Activated naive CD8-positive, alpha-beta T cell treated with anti-CD3 and anti-CD28 coated beads for 36 hours (primary cell): ENCODE measurements at places on chromosomes 7 and 10. TPM values are rescaled to one million over a fixed set of nuclear protein-coding genes. Genes with fewer than 3 reads are reported as not detected.

DNA sequence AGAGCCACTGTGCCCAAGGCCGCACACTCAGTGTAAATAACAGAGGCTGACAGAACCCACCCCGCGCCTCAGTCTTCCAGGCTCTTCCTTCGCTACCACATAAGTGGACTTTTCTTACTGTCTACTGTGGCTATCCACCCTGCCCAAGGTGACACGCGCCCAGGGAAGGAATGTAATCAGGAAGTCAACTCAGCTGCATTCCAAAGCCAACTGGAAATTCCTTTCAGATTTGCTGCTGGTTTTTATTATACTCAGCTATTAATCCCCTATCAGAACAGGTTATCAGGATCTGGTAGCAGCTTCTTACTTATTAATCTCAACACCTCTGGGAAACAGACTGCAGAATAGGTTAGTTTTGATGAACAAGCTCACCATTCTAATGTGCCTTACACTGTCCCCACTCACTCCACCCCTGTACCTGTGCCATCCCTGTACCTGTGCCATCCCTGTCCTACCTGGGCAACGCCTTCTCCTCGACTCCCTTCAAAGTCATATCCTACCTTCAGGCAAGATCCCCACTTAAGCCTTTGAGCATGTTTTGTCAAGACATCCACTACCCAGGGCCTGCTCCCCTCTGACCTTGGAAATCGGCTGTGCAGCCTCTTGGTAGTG, 90.7 kb downstream of the NHLRC2 start:
- no peaks in the 10 kb centered on the region for H3K4me1 ChIP-seq
- no peak for DNase-seq
- H3K27me3 ChIP-seq, result peaks cover 14% of the 10 kb centered on the region
- H3K27ac ChIP-seq, result no peak overlapping the region
- no peaks in the 10 kb centered on the region for H3K36me3 ChIP-seq

DNA sequence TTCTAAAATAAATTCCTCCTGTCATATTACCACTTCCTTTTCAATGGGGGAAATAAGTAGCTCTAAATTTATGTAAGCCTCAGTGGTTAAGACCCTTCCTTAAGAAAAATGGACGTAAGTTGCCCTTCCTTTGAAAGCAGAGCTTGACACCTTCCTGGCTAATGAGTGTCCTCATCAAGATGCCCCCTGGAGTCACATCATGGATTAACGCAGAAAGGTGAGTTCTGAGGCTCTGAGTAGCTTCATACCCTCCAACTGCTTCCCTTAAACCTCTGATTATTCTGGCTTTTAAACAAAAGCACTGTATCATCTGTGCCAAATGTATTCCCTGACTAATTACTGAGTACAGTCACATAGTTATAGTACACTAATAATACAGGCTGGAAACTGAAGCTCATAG, 14.7 kb downstream of the KCTD7 start:
- no peak for DNase-seq
- H3K27me3 ChIP-seq, result no peaks in the 10 kb centered on the region
- peaks cover 5% of the 10 kb centered on the region for H3K4me1 ChIP-seq
- H3K36me3 ChIP-seq, result peaks cover 9% of the 10 kb centered on the region
- no peak overlapping the region for H3K27ac ChIP-seq
- H3K4me3 ChIP-seq, result no peak overlapping the region

DNA sequence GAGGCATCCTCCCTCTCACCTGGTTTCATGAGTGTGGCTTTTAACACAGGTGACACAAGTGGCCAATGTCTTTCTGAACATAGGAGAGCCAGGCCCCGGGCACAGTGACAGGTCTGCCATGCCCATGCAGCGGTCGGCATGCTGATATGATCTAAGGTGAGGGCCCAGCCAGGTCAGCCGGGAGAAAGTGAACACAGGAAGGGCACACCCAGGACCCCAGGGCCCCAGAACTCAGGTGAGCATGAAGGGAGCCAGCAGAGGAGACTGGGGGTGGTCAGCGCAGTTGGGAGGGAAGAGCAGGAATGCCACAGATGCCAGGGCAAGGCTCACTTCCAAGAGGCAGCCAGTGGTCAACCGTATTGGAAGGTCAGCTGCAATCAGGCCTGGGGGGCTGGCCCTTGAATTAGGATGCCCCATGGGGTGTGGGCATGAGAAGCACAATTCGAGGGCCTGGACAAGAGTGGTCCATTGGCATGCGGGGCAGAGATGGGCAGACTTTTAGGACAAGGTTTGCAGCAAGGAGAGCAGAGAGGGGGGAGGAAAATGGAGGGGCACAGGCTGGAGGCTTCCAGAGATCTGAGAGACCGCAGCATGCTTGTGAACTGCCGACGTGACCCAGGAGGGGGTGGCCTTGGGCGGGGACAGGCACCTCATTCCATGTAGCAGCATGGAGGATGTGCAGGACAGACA, 3.9 kb upstream of the INPP5A start:
- H3K4me3 ChIP-seq, result peak overlapping the region; percentile 20
- no peak for DNase-seq
- H3K27ac ChIP-seq, result no peak overlapping the region
- no peaks in the 10 kb centered on the region for H3K36me3 ChIP-seq
- H3K27me3 ChIP-seq, result peaks cover 10% of the 10 kb centered on the region

Gene GIMAP1
- 6.1 TPM for total RNA-seq
